Suprapubic skin (tissue), 4 donors: ENCODE measurements at places on chromosomes 7 and 10. TPM values are rescaled to one million over a fixed set of nuclear protein-coding genes. Genes with fewer than 3 reads are reported as not detected.
A peak's percentile ranks its signal among the peaks of the same experiment; 100 is the strongest.

The DOCK1 gene
- total RNA-seq = 60.6 TPM

The CPVL gene
- total RNA-seq = 10.9 TPM

The GIMAP8 gene
- total RNA-seq = 1.5 TPM

GRCh38 chr10:33335551-33335800 lies 1.0 kb upstream of the NRP1 start:
- H3K36me3 ChIP-seq = no peaks in the 10 kb centered on the region
- DNase-seq = no peak
- peaks cover 52% of the 10 kb centered on the region for H3K4me1 ChIP-seq
- no peaks in the 10 kb centered on the region for H3K27me3 ChIP-seq
- H3K27ac ChIP-seq = peak overlapping the region; percentile 89
- H3K4me3 ChIP-seq = peak overlapping the region; percentile 77

DNA sequence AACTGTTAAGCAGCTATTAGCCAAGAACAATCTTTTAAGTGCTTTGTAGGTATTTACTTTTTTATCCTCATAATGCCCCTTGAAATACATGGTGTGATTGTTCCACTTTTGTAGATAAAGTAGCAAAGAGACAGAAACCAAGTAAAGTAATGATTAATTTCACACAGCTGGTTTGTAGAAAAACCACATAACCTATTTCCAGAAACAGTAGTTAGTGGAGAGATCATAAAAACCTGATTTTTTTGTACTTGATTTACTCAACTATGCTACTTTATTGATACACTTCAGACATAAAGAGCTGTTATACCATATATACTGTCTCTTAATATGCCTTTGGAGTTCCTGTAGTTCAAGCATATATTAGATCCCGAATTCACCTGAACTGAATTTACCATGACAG lies 118.4 kb downstream of the SEMA3A start:
- DNase-seq = no peak
- H3K36me3 ChIP-seq = no peaks in the 10 kb centered on the region
- no peak overlapping the region for H3K27ac ChIP-seq

- no peaks in the 10 kb centered on the region for H3K36me3 ChIP-seq
- no peaks in the 10 kb centered on the region for H3K27me3 ChIP-seq
- H3K4me3 ChIP-seq = no peak overlapping the region
- DNase-seq = no peak
- H3K27ac ChIP-seq = no peak overlapping the region
- H3K4me1 ChIP-seq = no peaks in the 10 kb centered on the region
These were observed 168.1 kb downstream of the GALNT17 start for GRCh38 chr7:71300086-71300485.

DNA sequence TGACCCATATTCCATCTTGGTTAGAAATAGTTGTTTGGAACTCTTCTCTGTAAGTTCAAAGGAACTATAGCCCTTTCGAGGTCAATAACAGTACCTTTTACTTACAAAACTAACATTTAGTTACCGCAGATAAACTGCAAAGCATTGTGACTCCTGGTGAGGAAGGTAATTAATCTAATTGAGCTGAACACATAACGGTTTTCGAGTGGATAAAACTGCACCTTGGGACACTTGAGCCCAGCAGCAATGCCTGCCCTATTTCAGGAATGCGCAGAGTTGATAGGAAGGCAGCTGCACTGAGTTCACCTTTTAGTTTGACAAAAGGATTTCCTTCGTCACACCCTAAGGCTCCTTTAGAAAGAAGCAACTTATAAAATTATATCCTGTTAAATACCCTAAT lies 75.4 kb downstream of the JAZF1 start:
- no peak overlapping the region for H3K4me3 ChIP-seq
- H3K36me3 ChIP-seq = no peaks in the 10 kb centered on the region
- H3K4me1 ChIP-seq = peaks cover 37% of the 10 kb centered on the region
- no peaks in the 10 kb centered on the region for H3K27me3 ChIP-seq
- no peak overlapping the region for H3K27ac ChIP-seq
- no peak for DNase-seq

DNA sequence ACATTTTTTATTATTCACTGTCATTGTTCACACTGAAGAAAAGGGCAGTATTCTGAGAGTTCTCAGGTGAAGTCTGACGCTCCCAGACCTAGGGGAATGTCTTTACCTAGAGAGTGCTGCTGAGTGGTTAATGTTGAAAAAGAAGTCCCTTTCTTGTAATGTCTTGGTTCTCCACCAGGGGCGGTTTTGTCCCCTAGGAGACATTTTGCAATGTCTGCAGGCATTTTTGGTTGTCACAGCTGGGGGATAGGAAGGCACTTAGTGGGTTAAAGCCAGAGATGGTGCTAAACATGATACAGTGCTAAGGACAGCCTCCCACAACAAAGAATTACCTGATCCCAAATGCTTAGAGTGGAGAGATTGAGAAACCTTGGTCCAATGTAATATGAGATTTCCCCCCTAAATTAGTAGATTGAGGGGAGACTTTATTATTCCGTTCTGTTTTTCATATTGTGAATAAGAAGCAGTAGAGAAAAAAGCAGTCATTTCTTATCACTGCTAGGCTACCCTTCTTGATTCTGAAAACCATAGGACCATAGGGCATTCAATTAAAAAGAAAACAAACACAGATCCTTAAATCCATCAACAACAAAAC lies 13.1 kb downstream of the UMAD1 start:
- no peak overlapping the region for H3K4me3 ChIP-seq
- H3K27me3 ChIP-seq = no peaks in the 10 kb centered on the region
- H3K36me3 ChIP-seq = no peaks in the 10 kb centered on the region
- H3K27ac ChIP-seq = no peak overlapping the region

DNA sequence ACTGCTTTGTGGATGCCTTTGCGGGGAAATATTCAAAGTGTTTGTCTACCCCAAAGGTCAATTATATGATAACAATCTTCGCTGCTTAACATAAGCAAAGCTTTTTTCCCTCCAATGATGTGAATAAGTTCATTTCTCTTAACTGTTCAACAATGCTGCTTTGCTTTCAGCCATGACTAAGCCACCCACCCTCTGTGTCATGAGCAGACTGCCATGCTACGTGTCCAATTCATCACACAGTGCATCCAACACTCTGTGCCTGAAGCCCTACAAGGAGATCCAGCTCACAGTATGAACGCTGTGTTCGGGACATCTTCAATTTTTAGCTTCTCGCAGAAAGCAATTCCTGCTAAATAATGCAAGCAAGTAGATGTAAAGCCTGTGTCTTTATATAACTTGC lies 5.7 kb upstream of the TAS2R40 start:
- H3K36me3 ChIP-seq = no peaks in the 10 kb centered on the region
- no peak for DNase-seq
- no peaks in the 10 kb centered on the region for H3K4me1 ChIP-seq
- H3K4me3 ChIP-seq = no peak overlapping the region
- no peaks in the 10 kb centered on the region for H3K27me3 ChIP-seq
- H3K27ac ChIP-seq = no peak overlapping the region

DNA sequence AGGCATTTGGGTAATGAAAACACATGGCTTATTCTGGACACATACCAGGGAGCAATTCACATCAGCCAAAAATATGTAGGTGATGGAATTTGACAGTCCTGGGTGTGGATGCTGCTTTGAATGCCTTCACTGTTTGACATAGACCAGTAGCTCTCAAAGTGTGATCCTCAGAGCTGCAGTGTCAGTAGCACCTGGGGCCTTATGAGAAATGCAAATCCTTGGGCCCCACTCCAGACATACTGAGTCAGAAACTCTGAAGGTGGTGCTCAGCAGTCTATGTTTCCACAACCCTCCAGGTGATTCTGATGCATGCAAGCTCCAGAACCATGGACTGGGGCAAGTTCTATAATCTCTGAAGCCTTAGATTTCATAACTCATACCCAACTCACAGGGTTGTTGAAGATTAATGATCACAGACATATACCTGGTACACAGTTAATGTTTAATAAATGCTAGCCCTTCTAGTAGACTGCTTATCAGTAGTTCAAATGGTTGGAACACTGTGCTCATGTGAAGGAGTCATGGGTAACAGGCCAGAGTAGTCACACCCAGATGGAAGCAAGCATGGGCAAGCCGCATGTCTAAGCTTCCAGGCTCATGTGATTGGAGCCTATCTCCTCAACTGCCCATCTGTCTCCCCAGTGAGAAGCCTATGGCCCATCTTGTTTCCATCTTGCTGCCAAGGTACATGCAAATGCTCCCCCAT lies 715.7 kb downstream of the GRID1 start:
- H3K27me3 ChIP-seq = no peaks in the 10 kb centered on the region
- H3K4me1 ChIP-seq = peaks cover 41% of the 10 kb centered on the region

- H3K4me1 ChIP-seq = no peaks in the 10 kb centered on the region
- no peaks in the 10 kb centered on the region for H3K27me3 ChIP-seq
- no peak for DNase-seq
- no peaks in the 10 kb centered on the region for H3K36me3 ChIP-seq
- H3K4me3 ChIP-seq = no peak overlapping the region
These were observed 89.1 kb upstream of the IFRD1 start for GRCh38 chr7:112361154-112361553.

- H3K27me3 ChIP-seq = peaks cover 18% of the 10 kb centered on the region
- H3K27ac ChIP-seq = no peak overlapping the region
- H3K4me1 ChIP-seq = no peaks in the 10 kb centered on the region
- H3K4me3 ChIP-seq = no peak overlapping the region
- no peak for DNase-seq
These were observed 58.5 kb downstream of the LGI1 start for GRCh38 chr10:93816123-93816747.

DNA sequence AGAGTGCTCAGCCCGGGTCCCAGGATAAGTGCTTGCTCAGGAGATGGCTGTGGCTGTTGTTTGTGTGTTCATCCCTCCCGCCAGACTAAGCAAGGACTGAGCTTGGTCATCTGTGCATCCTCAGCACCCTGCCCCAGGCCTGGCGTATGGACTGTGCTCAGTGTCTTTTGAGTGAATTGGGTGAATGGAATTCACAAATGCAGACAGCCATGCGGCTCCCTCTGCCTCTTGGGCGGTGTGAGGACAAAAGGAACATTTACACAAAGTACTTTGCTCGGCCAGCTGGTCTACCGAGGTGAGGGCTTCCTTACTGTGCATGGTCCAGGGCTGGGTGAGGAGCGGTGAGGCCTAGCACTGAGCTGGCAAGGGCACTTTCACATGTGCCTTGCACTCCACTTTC lies 120.2 kb downstream of the CDH23 start:
- H3K27ac ChIP-seq = no peak overlapping the region
- H3K4me1 ChIP-seq = peaks cover 4% of the 10 kb centered on the region
- no peaks in the 10 kb centered on the region for H3K27me3 ChIP-seq
- no peak overlapping the region for H3K4me3 ChIP-seq

GRCh38 chr7:117401293-117402002 lies 25.8 kb downstream of the ASZ1 start:
- no peaks in the 10 kb centered on the region for H3K36me3 ChIP-seq
- H3K27ac ChIP-seq = no peak overlapping the region
- no peak for DNase-seq
- H3K4me1 ChIP-seq = no peaks in the 10 kb centered on the region
- H3K27me3 ChIP-seq = no peaks in the 10 kb centered on the region
- no peak overlapping the region for H3K4me3 ChIP-seq
